ENCODE measurements at places on chromosomes 4 and X.

DNA sequence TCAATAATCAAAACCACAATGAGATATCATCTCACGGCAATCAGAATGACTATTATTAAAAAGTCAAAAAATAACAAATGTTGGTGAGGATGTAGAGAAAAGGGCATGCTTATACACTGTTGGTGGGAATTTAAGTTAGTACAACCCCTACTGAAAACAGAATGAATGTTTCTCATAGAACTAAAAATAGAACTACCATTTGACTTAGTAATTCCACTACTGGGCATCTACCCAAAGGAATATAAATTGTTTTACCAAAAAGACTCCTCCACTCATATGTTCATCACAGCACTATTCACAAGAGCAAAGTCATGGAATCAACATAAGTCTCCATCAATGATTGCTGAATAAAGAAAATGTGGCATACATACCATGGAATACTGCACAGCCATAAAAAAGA is 278.1 kb upstream of the ARSJ start:
- DNase-seq, result no peak

- DNase-seq, result no peak
Measured at GRCh38 chrX:51824061-51824460, 69.4 kb upstream of the MAGED1 start.

- no peak for DNase-seq
Measured at GRCh38 chr4:18435781-18436180, 414.2 kb upstream of the LCORL start.

DNA sequence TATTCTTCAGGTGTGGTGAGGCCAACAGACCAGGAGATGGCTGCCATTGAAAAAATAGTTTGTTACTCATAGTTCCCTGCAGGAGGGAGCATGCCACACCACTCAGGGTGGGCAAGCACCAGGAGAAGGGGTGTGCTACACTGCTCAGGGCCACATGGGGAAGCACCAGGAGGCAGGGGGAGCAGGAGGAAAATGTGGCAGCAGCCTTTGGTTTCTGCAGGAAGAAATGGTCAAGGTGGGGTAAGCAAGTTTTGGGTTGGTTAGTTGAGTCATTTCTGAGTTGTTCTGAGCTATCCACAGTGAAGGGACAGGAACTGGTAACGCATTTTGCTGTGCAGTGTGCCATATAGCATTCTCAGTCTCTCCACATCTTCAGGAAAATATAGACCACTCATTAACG is 23.8 kb downstream of the FGFBP1 start:
- no peak for DNase-seq

DNA sequence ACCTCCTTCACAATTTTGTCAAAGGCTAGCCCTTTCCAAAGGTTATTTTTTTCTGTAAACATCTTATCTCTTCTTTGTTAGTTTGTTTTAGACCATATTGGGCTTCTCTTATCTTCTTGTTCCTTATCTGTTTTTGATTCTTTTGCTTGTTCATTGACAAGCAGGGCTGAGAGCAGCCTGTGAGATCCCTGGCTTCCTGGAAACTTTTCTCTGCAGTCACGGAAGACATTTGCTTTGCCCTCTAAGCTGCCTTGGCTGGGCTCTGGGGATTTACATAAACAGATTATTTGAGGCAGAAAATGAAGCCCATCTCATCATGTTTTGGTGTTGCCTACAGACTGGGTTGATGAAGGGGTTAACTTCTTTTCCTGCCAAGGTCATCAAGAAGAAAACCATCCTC is 157.4 kb upstream of the AMOT start:
- DNase-seq, result no peak

DNA sequence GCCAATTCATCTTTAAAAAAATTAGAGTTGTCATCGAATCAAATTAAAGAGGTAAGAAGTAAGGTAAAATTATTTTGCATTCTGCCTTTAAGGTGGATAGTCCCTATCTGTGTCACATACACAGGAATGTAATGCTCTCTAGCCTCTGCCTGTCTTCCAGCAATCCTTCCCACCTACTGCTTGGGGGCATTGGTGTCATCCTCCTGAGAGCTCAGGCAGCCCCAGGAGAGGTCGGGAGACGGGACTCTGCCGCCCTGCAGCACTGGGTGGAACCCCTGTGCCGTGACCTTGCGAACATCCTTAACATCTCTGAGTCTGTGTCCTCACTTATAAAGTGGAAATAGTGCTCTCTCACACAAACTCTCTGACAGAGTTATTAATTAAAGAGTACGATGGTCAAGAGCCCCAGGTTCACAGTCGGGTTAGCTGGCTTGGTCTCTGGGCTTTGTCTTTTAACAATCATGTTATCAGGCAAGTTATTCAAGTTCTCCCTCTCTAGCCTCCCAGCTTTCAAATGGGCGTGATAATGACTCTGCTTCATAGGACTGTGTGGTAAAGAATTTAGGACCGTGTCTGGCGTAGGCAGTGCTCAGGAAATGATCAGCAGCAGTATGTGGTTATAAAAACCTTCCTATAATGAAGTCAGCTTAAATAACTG is 10.2 kb downstream of the TLR3 start:
- no peak for DNase-seq

All from DMS79 treated with DMSO at 0.1 percent for 48 hours (cell line).